GM04504 (cell line): ENCODE measurements at places on chromosomes 16 and 17.

GRCh38 chr17:14268264-14268663 lies 31.6 kb upstream of the CDRT15 start:
- no peak for DNase-seq

DNA sequence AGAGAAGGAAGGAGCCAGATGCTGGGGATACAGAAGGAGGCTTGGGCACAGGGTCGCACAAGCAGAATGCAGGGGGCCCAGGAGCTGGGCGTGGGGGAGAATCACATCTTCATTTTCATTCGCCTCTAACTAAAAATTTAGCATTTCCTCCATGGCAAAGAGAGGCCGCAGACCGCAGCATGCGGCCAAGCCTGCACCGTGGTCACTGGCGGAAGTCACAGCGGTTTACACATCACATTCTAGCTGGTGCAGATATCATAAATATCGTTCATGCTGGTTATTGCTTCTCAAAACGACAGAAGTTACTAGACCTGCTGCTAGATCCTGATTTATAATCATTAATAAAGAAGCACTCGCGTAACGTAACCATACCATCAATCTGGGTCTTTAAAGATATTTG lies 162.0 kb downstream of the NTN1 start:
- DNase-seq: no peak

DNA sequence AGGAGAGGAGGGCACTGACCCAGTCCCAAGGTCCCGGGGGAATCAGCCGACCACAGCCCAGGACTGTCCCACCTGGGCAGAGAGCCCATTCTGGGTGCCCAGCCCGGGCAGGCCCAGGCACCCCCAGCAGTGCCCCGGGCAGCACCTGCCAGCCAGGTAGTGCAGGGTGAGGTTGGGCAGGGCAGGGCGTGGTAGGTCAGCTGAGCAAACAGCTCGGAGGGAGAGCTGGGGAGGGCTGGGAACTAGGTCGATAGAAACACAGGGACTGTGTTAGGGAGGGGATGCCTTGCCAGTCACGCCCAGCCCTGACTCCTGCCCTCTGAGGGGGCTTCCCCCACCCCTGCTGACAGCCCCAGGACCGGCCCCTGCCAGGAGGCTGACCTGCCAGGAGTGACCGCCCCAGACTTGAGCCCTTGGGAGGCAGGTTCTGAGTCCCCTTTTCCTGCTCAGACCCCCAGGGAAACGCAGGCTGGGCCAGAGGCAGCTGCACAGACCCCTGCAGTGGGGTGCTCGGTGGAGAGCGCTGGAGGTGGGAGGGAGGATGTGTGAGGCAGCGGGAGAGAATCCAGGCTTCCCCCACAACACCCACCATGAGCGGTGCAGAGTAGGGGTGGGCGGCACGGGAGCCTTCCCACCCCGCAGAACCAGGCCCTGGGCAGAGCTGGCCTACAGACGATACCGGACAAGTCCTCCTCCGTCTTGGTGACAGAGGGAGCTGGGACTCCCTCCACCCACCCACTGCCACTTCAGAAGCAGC lies 4.7 kb downstream of the HS3ST6 start:
- DNase-seq: no peak

GRCh38 chr17:81261096-81261495 lies 22.0 kb downstream of the NDUFAF8 start:
- no peak for DNase-seq

DNA sequence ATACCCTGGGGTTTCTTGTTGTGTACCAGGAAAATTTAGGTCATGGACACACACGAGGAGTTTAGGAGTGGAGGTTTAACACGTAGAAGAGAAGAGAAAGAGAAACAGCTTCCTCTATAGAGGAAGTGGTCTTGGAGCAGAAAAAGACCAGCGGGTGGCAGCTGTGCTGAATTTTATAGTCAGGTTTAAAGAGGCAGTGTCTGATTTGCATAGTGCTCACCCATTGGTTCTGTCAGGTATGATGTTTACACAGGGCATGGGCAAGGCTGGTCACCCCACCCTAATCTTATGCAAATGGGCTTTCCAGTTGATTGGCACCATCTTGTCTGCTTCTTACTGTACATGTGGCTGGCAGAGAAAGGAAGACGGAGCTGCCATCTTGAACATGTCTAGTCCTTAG lies 309.0 kb downstream of the CDH13 start:
- DNase-seq: no peak

DNA sequence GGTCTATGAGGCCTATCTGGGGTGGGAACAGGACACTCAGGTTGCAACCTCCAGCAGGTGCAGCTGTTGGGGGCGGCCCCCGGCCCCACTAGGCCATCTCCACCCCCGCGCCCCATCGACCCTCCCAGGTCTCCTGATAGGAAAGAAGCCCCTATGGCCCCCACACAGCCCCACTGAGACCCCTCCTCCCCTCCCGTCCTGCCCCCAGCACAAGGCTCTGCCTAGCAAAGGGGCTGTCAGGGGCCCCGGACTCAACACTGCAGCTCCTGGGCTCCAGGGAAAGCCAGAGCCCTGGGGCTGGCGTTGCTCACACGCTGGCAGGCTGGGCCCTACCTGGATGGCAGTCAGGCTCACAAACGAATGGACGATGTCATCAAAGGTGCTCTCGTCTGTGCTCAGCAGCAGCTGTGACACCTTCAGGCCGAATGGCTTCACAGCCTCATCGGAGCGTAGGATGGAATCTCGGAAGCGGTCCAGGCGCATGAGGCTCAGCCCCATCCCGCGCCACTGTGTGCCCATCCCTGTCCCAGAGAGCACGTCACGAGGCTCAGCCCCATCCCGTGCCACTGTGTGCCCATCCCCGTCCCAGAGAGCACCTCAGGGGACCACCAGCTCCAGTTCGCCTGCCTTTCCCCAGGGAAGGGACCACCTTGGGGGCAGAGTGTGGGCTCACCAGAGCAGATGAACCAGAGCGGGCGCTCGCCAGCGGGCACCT lies 7.3 kb downstream of the FASN start:
- no peak for DNase-seq

GRCh38 chr16:31022544-31023251 lies 10.7 kb upstream of the STX4 start:
- DNase-seq: no peak

GRCh38 chr17:81697261-81698044 lies 5.7 kb upstream of the MRPL12 start:
- no peak for DNase-seq

DNA sequence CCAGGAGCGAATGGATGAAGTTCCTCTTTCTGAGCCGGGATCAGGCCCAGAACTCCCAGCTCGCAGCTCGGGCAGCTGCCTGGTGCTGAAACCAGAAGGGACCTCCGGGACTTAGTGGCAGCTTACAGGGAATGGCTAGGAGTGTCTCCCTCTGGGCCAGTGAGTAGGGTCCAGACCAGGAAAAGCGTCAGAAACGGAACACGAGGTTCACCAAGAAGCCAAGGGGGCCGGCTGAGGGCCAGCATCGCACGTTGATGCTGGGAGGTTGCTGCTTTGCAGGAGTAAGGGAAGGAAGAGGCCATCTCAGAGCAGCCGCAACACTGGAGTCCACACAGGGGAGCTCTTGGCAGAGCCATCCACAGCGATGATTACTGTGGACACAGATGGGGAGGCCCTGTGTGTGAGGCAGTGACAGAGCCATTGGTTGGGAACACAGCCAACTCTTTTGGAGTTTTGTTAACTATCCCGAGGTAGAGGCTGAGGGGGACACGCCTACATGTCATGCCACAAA lies 74.0 kb upstream of the CREBBP start:
- DNase-seq: no peak

- no peak for DNase-seq
Observed at GRCh38 chr16:18800293-18800692, 1.1 kb downstream of the ARL6IP1 start.

DNA sequence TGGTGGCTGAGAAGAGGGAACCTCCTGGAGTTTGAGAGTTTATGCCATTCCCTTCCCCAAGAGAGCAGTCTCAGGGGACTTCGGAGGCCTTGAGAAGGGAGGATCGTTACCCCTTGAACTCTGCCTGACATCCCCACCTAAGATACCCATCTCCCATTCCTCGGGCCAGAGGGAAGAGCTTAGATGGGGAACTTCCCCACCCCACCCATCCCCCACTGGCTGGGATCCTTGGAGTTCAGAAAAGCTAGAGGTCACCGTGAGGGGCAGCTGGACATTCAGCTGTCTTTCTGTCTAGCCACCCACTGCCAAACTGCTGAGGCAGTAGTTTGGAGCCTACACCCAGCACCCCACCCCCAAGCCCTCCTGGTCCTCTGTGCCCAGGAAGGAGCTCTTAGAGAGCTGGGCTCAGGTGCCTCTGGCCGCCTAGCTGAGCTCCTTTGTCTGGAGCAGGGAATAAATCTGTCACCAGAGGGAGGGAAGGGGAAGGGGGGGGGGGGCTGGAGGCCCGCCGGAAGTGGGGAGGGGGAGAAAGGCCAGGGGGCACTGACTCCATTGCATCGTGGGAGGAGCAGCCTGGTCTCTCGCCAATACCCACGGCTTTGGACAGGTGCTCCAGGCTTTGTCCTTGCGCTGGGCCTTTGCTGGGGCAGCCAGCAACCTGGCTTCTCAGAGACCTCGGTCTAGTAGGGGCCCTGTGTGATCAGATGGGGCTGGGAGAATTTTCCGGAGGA lies 1.0 kb downstream of the HSD11B2 start:
- DNase-seq: no peak

GRCh38 chr17:82965371-82965770 lies 114.0 kb upstream of the METRNL start:
- DNase-seq: no peak

DNA sequence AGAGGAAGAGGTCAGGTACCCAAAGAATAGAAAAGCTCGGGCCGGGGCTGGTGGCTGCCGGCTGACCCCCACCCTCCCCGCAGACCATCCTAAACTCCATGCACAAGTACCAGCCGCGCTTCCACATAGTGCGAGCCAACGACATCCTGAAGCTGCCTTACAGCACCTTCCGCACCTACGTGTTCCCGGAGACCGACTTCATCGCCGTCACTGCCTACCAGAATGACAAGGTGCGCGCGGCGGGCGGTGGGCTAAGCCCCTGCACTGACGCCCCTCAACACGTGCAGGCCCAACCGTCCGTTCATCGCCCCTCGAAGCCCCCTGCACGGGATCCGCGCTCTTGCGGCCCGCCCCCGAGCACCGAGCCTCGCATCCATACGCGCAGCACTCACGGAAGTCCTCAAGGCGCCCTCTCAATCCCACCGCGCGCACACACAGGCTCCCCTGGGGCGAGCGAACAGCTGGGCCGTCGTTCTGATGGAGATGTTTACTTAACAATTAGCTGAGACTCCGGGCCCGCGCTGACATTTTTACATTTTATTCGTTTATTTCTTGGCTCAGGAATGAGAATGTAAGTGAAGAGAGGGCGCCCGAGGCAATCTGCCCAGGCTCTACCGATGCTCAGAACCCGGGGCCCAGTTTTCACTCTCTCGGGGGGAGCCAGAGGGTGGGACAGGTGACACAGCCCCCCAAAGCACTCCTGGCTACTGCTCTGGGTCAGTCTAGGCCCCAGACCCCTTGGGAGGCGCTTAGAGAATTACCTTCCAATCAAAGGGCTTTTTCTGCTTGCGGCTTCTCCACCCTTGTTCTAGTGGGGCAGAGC lies 3.5 kb downstream of the TBX2 start:
- DNase-seq: no peak

- DNase-seq: no peak
Observed at GRCh38 chr17:13152501-13152900, 134.7 kb upstream of the ELAC2 start.

DNA sequence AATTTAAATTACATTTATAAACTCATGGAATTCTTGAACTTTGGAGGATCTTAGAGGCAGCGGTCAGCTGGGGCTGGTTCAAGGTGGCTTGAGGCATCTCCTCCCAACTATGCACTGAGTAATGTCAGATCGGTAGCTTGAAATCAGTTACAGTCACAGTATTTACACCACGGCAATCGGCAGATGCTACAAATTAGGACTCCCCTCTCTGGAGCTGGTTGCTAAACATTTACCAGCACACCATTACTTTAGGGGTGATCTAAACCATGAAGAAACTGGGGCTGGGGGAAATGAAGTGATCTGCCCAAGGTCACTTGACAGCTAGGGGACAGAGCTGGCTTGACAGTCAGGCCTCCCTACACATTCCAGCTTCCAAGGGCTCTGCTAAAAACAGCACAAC lies 137.6 kb downstream of the IRX3 start:
- no peak for DNase-seq
